ENCODE measurements at places on chromosomes 3 and 15. TPM values are rescaled to one million over a fixed set of nuclear protein-coding genes. Genes with fewer than 3 reads are reported as not detected.

DNA sequence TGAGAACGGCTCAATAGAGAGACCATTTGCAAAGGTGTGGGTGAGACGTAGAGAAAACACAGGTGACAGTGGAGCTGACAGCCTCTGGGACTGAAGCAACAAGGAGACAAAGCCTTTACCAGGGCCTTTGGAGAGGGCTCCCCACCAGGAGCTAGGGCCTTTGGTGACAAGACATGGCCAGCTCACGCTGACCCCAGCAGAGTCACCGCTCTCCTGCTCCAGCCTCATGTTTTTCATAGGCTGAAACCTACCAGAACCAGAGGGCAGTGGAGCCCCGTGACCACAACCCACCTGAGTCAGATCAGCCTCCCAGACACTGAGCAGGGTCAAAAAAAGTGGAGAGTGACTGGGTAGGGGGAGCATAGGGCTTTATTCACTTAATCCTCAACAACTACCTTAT is 214.7 kb downstream of the SHQ1 start:
- no peak for DNase-seq

GRCh38 chr15:87263871-87264270 is 992.7 kb downstream of the NTRK3 start:
- no peak for DNase-seq

DNA sequence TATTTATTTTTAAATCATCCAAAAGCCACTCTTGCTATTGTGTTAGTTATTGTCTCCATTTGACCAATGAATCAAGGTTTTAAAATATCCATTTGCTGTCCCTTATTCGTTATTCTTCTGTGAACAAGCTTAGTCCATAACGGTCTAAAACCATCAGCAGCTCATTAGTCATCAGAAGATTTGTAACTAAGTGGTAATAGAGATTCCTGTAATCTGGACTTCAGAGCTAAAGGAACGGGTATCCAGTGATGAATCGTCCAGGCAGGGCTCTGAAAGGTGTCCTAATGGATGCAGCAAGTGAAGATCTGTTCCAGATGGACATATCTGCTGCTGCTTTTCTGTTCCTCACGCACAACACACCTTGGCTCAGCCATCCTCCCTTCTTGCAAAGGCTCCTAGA is 362.7 kb upstream of the CFAP20DC start:
- DNase-seq: no peak

DNA sequence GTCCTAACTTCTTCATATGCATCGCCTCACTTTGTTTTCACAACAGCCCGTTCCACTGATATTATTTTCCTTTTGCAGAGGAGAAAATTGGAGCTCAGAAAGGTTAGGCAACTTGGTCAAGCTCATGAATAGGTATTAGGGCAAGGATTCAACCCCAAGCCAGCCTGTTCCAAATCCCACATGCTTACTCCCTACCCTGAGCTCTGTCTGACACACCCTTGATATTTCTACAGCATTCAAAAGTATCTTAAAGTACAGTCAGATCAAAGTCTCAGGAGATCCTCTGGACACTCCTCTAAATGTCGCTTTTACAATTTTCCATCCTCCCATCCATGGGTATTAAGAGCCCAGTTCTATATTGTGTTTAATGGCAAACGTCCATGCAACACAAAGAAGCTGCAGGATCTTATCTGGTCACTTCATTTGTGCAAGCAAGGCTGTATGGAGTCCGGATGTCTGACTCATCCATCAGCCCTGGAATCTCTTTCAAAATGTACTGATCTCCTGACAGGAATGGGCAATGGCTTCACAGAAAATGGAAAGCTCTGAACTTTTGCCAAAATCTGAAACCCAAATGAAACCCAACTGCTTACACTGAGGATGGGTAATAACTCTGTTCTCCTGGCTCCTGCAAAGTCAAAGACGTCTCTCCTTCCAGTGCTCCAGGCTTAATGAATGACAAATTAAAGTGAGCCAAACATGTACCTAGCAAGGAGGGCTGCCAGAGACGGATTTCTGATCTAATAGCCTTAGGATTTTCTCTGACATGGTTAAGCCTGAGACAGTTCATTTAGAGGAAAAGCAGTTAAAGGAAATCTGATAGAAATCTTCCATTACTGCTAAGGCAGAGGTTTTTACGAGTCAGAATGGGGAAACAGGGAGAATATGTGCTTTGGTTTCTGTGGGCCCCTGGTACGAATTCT is 230.9 kb upstream of the RORA start:
- peak; percentile 7 for DNase-seq

GRCh38 chr3:56975567-56975966 is 84.9 kb upstream of the SPATA12 start:
- no peak for DNase-seq

GRCh38 chr3:148083526-148084182 is 614.0 kb upstream of the AGTR1 start:
- no peak for DNase-seq

DNA sequence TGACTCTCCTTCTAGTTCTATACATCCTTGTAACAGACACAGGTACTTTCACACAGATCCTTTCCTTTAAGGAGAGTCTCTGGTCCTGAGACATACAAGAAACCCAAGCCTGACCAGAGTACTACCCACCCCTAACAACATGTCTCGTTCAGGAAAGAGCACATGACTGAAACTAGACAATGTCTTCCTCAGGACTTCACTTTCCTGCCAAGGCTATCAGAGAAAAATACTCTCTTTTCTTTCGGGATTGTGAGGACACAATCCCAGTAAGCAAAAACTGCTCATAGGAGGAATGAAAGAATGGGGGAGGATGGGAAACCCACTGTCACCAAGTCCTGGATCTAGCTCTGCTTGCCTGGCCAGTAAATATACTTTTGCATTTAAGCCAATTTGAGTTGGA is 11.5 kb upstream of the ANKRD28 start:
- DNase-seq: no peak

- no peak for DNase-seq
These were observed 357.9 kb downstream of the LSAMP start for GRCh38 chr3:116087426-116087825.

- peak; percentile 57 for DNase-seq
These were observed 148.6 kb downstream of the SUCNR1 start for GRCh38 chr3:152021951-152022461.

DNA sequence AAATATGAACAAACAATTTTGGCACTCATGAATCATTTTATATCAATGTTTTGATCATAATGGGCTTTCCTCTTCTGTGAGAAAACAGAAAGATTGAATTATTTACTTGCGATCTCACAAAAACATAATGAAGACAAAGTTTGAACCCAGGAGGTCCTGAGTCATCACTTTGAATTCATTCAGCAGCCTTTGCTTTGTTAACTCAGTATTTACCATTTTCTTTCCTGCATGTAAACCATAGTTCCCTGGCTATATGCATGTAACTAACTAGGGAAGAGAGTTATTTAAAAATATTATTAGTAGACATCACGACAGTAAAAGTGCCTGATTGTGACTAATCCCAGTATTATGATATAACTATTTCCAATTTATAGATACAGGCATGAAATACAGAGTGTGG is 1026.2 kb downstream of the PLOD2 start:
- DNase-seq: no peak

Gene C3orf18
- 3.5 TPM for total RNA-seq

Gene SPTSSB
- total RNA-seq: not detected

Gene MESP2
- 0.14 TPM for total RNA-seq
